Thymus (tissue), 14 donors: ENCODE measurements at places on chromosomes 16 and 17.

- no peak for DNase-seq
Observed at GRCh38 chr17:33980193-33980592, 274.9 kb upstream of the CCL2 start.

GRCh38 chr17:57808882-57809281 is 41.0 kb downstream of the MRPS23 start:
- DNase-seq, result no peak

- DNase-seq, result peak; percentile 53
Observed at GRCh38 chr16:79163691-79164387, 436.7 kb downstream of the MAF start.

DNA sequence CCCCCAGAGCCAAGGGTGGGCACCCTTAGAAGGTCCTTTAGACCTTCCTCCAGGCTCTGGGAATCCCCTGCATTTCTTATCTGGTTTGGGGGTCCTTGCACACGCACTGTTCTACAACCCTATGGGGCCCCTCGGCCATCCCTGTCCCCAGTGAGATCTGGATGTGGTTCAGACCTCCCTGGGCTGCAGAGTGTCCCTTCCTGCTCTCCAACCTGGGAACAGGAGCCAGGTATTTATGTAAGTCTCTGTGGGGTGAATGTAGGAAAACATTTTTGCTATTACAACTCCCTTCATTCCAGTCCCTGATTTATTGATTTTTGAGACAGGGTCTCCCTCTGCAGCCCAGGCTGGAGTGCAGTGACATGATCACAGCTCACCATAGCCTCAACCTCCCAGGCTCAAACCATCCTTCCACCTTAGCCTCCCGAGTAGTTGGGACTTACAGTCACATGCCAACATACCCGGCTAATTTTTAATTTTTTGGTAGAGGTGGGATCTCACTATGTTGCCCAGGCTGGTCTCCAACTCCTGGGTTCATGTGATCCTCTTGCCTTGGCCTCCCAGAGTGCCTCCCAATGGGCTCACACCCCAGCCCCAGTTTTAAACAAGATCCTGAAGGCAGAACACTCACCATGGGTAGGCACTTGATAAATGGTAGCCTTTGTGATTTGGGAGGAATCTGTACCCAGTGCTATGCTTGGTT is 61.6 kb downstream of the RAI1 start:
- DNase-seq, result no peak

- no peak for DNase-seq
Observed at GRCh38 chr16:23709536-23709935, 3.5 kb downstream of the ERN2 start.

- no peak for DNase-seq
Observed at GRCh38 chr16:51592001-51592501, 441.0 kb upstream of the SALL1 start.

DNA sequence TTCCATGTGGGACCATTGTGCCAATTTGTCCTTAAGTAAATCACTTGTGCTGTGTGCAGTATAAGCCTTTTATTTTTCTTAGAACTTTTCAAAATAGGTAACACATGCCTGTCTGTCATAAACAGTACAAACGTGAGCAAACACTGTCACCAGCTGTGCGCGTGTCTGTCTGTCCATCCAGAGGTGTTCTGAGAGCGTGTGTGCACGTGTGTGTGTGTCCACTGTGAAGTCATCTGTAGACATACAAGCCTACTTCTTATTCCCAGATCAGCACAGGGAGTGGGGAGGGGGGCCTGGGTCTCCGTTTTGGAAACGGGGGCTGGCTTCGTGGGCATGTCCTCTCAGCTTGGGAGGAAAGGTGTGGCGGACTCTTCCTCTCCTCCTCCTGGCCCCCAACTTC is 9.4 kb downstream of the TMEM235 start:
- DNase-seq, result no peak

DNA sequence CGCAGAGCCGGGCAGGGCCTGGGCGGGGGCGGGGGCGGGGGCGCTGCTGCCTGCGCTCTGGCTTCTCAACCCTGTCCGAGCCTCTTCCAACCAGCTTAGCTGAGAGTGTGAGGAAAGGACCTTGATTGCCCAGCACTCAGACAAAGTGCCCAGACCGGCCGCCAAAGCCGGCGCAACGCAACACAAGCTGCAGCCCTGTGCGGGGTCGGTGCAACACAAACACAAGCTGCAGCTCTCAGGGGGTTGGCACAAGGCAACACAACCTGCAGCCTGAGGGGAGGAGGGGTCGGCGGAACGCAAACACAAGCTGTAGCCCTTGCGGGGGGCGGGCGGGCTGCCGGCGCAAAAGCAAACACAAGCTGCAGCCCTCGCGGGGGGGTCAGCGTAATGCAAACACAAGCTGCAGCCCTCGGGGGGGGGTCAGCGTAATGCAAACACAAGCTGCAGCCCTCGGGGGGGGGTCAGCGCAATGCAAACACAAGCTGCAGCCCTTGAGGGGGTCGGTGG is 60.0 kb downstream of the KLHDC4 start:
- no peak for DNase-seq

GRCh38 chr16:83059237-83059636 is 432.5 kb downstream of the CDH13 start:
- no peak for DNase-seq

GRCh38 chr16:29819506-29819905 is 756 bp upstream of the MVP start:
- DNase-seq, result no peak

- no peak for DNase-seq
Observed at GRCh38 chr17:885971-886571, 93.5 kb downstream of the NXN start.

- DNase-seq, result no peak
Observed at GRCh38 chr16:5635331-5635730, 537.7 kb upstream of the EEF2KMT start.

GRCh38 chr17:63250830-63251229 is 195.3 kb downstream of the CYB561 start:
- DNase-seq, result no peak

DNA sequence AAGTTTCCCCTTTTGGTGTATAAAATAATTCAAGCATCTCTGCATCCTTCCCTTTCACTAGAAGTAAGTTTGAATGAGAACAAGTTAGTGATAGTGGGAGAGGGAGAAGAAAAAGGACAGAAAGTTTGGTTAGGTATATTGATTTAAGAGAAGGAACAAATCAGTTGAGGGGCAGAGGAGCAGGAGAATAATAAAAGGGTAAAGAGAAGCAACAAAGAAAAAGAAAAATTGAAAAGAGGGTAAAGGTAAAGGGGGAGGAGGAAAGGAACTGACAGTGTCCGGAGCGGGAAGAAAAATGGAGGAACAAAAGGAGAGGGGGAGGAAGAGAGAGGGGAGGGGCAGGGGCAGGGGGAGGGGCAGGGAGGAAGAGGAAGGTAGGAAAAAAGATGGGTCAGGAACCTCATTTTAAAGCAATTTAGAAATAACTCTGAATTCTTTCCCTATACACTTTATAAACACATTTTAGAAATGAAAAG is 6.3 kb upstream of the IGF2BP1 start:
- DNase-seq, result no peak

GRCh38 chr17:6748617-6749016 is 7.2 kb upstream of the XAF1 start:
- DNase-seq, result no peak

DNA sequence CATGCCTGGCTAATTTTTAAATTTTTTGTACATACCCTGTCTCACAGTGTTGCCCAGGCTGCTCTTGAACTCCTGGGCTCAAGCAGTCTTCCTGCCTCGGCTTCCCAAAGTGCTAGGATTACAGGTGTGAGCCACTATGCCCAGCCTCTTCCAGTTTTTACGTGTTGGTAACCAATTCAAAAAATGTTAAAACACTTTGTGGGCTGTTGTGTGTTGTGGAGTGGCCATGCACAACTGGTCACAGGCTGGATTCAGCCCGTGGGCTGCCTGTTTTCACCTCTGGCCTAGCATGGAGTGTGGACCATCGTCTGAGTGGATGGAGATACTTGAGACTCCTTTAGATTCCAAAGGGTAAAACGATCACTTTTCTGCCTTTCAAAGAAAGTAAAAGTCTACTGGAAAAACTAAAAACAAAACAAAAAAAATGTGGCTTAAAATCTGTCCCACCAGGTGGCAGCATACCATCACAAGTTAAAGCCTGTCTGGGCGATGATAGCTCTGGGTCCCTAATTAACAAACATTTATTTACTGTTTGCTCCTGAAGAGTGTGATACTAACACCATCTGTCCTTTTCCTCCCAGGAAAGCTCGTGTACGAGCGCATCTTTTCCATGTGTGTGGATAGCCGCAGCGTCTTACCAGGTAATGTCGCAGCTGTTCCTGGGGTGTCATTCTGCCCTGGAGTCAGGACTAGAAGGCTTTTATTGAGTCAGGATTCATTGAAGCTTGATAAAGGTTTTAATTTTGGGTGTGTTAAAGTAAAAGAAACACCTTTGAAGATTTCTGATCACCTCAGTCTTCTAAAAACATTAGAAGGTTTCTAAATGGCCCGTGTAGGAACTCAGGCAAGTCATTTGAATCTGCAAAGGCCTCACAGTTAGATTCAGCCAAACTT is 45.8 kb downstream of the VPS35L start:
- DNase-seq, result peak; percentile 7

DNA sequence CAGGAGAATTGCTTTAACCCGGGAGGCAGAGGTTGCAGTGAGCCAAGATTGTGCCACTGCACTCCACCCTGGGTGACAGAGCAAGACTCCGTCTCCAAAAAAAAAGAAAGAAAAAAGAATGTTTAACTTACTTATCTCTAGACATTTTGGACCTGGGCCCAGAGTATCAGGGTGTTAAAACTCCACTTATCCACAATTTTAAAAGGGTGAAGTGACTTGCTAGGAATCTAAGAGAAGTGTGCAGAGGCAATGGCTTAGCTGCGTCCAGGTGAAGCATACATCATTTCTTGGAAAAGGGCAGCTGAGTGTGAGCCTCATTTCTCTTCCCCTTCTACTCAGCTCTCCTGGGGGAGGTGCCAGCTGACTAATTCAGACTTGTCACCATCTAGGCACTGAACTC is 25.1 kb downstream of the ALDH3A2 start:
- no peak for DNase-seq

DNA sequence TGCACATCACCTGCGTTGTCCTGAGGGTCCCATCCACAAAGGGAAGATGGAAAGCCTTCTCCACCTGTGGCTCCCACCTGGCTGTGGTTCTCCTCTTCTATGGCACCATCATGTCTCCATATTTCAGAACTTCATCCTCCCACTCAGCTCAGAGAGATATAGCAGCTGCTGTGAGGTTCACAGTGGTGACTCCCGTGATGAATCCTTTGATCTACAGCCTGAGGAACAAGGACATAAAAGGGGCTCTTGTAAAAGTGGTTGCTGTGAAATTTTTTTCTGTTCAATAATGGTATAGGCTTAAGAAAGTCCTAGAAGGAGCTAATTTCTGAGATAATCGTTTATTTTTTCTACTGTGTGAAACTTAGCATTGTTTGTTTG is 18.7 kb downstream of the ZNF200 start:
- DNase-seq, result no peak

DNA sequence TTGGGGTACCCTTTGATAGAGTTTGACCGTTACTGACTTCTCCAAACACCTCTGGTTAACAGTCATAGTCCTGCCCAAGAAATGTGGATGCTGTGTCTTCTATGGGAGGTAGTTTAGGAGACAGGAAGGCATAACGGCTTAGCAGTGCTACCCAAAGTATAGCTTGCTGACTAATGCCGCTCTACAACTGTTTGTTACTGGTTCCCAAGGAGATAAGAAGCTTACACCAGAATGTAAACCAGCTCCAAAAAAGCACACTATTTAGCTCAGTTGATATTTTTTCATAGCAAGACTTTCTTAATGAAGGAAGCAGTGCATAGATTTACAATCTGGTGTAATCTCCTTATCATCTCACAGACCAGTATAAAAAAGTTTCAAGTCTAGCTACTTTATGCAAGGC is 95.7 kb downstream of the HS3ST3B1 start:
- no peak for DNase-seq

- DNase-seq, result no peak
Observed at GRCh38 chr16:30567160-30567990, 4.1 kb downstream of the ZNF688 start.

- DNase-seq, result no peak
Observed at GRCh38 chr17:11545002-11545401, 53.3 kb upstream of the DNAH9 start.

GRCh38 chr17:19456016-19456927 is 45.2 kb downstream of the RNF112 start:
- no peak for DNase-seq

DNA sequence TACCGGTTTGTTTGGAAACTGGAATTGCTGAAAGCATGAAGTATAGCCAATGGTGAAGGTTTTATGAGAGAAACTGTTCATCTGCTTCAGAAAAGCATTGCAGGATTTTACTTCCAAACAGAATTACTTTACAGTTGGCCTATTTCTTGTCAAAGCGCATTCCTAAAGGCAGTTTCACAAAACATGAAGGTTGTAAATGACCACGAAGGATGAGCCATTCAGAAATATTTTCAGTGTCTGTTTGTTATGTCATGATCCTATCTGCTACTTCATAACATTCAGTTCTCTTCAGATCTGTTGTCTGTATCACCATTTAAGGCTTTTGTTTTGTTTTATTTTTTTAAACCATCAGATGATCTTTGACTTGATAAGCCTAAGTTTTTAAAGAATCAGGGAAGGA is 45.7 kb downstream of the AATF start:
- no peak for DNase-seq

GRCh38 chr16:87060034-87060986 is 256.9 kb downstream of the C16orf95 start:
- no peak for DNase-seq

DNA sequence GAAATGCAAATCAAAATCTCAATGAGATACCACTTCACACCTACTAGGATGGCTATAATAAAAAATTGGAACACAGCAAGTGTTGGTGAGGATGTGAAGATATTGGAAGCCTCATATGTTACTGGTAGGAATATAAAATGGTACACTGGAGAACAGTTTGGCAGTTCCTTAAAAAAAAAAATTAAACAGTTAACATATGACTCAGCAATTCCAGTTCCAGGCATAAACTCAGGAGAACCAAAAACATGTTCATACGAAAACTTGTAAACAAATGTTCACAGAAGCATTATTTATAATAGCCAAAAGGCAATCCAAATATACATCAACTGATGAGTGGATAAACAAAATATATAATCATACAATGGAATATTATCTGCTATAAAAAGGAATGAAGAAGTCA is 28.2 kb downstream of the ZNF652 start:
- no peak for DNase-seq
